Stimulated activated CD4-positive, alpha-beta T cell treated with anti-CD3 and anti-CD28 coated beads, Interleukin-4, amount 100 ng/mL, for 4 hours (primary cell): ENCODE measurements at places on chromosomes 5 and 9.

- DNase-seq: no peak
These were observed 9.0 kb upstream of the DIPK1B start for GRCh38 chr9:136703276-136703860.

DNA sequence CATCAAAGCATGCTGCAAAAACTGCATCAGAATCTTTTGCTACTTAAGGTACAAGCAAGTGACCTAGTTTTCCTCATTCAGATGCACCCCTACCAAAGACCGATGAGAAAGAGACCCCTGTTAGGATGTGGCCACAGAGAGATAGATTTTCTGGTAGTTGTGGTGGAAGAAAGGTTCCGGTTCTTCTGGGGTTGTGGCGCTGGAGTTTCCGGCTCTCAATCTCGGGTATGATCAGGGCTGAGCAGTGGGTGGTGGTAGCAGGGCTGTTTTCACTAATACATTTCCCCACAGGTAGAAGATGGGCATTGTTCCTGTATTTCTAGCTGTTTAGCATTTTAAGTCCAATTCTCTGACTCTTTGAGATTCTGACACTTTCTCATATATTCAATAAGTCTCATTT lies 58.4 kb downstream of the PCSK1 start:
- no peak for DNase-seq

- DNase-seq: no peak
These were observed 373.7 kb downstream of the ENC1 start for GRCh38 chr5:74266836-74267235.

- no peak for DNase-seq
These were observed 18.5 kb downstream of the TNPO1 start for GRCh38 chr5:72834924-72835323.

DNA sequence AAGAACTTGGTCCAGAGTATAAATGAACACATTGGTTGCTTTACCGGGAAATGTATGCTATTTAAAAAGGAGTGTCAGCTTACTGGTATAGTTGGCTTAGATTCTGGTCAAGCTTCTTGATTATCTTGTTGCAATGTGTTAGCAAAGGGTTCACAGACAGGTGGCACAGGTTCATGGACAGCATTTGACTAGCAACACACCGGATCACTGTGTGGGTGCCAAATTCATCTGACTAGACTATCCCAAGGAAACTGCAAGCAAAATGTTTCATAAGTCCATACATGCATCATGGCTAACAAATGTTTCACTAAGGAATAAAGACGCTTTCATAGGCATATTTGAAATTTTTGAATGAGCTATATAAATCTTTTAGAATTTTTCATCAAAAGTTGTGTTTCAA lies 274.1 kb downstream of the PLK2 start:
- no peak for DNase-seq

DNA sequence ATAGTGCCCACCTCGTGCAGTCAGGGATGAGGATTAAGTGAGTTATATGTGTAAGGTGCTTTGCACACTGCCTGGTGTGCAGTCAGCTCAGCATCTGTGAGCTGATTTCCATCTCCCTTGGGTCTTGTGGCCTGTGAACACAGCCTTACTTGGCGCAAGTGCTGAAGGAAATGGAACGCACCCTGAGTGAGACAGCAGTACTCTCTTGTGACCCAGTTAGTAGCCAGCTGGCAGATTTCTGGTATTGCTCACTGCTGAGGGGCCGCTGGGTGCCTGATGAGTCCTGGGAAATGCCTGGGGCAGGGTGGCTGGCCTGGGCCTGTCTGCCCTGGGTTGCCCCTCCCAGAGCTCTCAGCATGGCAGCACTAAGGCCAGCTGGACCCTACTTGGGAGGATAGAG lies 90.9 kb upstream of the BOD1 start:
- DNase-seq: no peak

DNA sequence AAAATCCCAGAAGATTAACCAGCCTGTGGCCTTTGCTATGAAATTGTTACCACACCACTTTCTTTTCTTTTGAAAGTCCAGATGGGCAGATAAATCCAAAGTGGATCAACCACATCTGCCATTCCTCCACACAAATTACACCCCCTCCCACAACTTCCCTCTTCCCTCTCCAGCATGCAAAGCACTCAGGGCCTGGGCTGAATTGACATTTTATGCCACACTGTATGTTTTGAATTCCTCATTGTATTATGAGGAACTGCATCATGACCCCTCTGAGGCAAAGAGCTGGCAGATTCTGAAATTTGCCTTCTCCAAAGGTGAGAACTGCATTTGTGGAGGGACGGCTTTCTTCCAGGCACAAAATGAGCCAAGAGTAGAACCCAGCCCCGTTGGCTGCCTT lies 589.2 kb upstream of the KLF4 start:
- DNase-seq: no peak

- DNase-seq: no peak
These were observed 13.9 kb upstream of the OSMR start for GRCh38 chr5:38831909-38832308.

DNA sequence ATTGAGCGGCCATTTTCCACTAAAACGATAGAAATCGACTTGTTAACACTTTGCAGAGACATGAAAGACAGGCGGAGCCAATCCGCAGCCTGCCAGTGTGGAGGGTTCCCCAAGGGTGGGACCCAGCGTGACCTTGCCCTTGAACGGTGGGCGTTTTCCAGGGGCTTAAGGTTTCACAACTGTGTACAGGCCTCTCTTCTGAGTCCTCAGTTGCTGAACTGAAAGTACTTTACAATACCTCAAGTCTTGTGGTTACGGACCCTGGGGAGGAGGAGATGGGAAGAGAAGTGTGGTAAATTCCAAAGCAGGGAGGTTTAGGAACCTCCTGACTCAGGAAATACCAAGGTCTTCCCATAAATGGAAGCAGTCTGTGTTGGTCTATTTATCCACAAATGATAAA lies 68.2 kb upstream of the CKMT2 start:
- DNase-seq: no peak

- DNase-seq: no peak
These were observed 33.0 kb upstream of the NFIB start for GRCh38 chr9:14346811-14347405.

DNA sequence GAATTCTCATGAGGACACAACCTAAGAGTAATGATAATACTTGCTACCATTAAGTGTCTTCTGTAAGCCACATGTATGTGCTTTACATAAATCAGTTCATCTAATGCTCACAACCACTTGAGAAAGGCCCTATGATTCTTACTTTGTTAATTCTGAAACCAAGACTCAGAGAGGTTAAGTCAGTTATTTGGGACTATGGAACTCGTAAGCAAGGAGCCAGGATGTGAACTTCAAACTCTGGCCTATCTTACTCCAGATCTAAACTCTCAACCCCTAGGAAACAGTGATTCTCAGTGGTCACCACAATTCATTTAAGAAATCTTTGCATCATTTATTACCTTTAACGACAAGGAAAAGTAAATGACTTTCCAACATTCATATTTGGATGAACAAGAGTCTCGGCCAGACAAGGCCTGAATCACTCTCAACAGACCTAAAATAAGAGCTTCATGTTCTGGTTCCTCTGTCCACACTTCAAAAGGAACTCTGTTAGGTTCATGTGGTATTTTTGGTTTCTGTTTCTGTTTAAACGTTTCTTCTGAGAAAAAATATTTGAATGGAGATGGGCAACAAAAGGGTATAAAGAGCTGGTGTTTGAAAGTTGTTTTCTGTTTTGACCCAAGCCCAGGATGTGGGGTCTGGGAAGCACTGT lies 104.8 kb downstream of the LPAR1 start:
- no peak for DNase-seq

DNA sequence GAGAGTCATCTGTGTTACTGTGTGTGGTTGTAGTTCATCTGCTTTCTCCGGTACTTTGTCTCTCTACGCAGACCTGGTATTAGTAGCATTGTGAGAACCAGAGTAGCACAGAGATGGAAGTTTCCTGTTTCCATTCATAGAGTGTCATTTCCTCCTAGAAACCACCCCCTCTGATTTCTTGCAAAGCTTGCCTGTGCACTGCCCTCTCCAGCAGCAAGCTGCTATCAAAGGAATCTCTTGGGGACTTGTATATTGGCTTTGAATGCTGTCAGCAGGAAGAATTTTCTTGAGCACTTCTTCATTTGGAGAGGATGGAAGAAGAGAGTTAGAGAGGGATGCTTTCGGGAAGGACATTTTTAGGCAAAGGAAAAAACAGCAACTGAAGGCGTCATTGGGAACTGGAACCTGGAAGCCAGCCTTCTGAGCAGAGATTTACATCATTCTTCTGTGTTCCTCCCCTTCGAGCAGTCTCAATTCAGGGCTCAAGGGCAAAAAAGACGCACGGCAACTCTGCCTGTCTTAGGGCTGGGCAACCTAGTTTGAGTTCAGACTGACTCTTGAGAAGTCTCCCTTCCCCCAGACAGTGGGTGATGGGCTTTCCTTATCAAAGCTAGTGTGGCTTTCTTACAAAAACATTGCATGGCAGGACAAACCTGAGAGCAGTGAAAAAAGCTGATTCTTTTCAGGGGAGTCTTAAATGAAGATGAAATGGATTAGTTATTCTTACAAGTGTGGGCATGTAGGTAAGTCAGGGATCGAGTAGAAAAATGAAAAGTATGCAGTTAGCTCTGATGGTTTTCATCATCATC lies 226.3 kb downstream of the AOPEP start:
- no peak for DNase-seq

DNA sequence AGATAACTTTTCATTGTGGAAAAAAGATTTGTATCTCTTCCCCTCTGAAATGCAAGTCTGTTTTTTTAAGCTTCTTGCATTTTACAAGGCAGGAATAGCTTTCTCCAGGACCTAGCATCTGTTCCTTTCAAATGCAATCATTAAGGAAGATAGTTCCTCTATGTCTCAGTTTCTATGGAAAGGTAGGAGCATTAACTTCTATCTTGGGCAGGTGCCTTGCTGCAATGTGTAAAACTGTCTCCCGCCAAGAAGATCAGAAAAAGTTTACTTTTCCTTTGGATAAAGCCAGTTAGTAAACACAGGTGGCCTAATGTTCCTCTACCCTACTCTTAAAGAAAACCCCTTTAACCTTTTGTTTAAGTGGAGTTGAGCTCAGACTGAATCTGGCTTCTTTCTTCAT lies 560.6 kb upstream of the CYLC2 start:
- DNase-seq: no peak

DNA sequence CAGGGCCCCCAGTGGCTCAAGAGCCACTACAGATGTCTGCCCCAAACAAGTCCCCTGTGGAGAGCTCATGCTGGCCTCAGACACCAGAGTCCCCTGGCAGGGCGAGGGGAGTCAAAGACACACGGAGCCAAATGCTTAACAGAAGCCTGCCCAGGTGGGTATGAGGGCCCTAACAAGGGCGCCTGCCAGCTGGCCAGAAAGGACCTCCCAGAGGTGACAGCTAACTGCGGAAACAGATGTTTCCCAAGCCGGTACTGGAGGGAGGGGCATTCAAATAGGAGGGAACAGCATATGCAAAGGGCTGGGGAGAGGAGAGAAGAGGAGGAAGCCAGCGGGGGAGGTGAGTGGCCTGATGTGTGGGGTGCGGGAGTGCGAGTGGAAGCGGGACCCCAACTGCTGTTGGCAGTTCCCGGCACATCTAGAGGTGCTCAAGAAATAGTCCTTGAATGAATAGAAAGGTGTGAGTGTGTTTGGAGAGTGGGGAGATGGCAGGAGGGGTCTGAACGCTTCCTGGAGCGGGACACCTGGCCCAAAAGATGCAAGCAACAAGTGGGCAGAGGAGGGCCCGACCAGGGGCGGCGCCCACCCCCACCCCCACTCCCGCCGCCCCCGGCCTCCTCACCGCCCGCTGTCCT lies 824 bp downstream of the MXD3 start:
- DNase-seq: no peak

DNA sequence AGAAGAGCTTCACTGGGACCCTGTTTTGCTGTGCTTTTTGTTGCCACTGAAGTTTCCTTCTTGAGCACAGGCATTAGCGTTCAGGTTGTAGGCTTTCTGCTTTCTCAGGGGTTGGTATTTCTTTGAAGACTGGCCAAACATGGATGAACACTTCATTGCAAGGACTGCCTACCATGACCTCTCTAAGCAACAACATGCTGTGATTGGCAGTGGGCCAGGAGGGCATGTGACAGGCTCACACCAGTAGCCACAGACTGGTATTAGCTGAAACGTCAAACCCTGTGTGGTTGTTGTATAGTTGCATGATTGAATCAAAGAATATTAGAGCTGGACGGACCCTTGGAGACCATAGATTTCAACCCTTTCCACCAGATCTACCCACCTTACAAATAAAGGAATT lies 20.0 kb upstream of the MLANA start:
- DNase-seq: no peak

GRCh38 chr9:129768486-129768885 lies 15.6 kb upstream of the PTGES start:
- no peak for DNase-seq

DNA sequence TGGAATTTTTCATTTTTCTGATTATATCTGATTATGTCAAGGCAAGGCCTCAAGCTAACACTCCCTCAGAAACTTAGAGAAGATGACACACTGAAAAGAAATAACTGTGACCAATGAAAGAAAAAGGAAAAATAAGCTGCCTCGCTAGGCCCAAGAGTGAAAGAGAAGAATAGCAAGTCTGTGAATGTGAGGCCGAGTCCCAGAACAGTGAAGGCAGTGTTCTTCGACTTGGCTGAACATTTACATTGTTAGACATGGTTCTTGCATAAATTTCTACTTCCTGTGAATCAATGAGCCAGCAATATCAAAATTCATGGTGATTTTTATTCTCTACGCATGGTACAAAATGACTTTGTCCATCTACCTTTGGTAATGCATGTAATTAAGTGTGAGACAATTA lies at the start of gene ATP10B:
Gene ATP10B, minus strand, starts transcription at position 163 of the 400 bp plus-strand sequence. CDS start 164,137 bp downstream, outside the sequence.
- no peak for DNase-seq

DNA sequence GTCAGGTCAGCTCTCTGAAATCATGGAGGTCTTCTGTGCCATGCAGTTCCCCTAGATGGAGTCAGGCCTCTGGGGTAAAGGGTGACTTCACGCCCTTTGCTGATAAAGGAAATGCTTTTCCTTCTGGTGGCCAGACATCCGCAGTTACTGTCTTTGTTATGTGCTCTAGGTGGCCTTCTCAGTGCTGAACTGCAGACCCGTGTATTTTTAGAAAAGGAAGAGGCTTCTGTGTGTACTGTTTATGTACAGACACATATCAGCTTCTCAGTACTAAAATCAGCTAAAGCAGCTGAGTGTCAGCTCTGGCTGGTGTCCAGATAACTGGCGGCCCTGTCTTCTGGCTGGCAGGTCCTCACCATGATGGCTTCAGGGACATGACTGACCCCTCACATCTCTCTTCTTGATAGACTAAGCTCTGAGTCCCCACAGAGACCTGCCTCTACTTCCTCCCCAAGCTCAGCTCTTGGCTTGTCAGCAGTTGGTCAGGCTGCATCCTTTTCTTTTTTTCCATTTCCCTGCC lies 75.3 kb downstream of the ARHGAP26 start:
- DNase-seq: no peak

GRCh38 chr9:134989206-134990065 lies 71.7 kb upstream of the FCN1 start:
- no peak for DNase-seq

- DNase-seq: no peak
These were observed 11.2 kb downstream of the SPATA31D1 start for GRCh38 chr9:81999806-82000205.

- no peak for DNase-seq
These were observed 50.2 kb upstream of the BARX1 start for GRCh38 chr9:94005272-94005901.
